Skin of body (tissue), 3 donors: ENCODE measurements at places on chromosomes 6 and 20. TPM values are rescaled to one million over a fixed set of nuclear protein-coding genes. Genes with fewer than 3 reads are reported as not detected.
A peak's percentile ranks its signal among the peaks of the same experiment; 100 is the strongest.

Gene NNAT
- 22.0 TPM for total RNA-seq

Gene MLN
- not detected for total RNA-seq

Gene HLA-DRA
- total RNA-seq: 92.8 TPM

Gene CD109
- 55.0 TPM for total RNA-seq

Gene C20orf202
- total RNA-seq: 0.69 TPM

Gene ULBP3
- 3.9 TPM for total RNA-seq

Gene SAPCD1
- 3.9 TPM for total RNA-seq

Gene MYCT1
- 16.3 TPM for total RNA-seq

Gene HSP90AB1
- 326 TPM for total RNA-seq

Gene CFAP61
- total RNA-seq: 0.20 TPM

GRCh38 chr6:17202526-17202925 lies 78.6 kb upstream of the RBM24 start:
- DNase-seq: peak; percentile 37

GRCh38 chr6:119126826-119127225 lies 48.4 kb upstream of the FAM184A start:
- no peak for DNase-seq

DNA sequence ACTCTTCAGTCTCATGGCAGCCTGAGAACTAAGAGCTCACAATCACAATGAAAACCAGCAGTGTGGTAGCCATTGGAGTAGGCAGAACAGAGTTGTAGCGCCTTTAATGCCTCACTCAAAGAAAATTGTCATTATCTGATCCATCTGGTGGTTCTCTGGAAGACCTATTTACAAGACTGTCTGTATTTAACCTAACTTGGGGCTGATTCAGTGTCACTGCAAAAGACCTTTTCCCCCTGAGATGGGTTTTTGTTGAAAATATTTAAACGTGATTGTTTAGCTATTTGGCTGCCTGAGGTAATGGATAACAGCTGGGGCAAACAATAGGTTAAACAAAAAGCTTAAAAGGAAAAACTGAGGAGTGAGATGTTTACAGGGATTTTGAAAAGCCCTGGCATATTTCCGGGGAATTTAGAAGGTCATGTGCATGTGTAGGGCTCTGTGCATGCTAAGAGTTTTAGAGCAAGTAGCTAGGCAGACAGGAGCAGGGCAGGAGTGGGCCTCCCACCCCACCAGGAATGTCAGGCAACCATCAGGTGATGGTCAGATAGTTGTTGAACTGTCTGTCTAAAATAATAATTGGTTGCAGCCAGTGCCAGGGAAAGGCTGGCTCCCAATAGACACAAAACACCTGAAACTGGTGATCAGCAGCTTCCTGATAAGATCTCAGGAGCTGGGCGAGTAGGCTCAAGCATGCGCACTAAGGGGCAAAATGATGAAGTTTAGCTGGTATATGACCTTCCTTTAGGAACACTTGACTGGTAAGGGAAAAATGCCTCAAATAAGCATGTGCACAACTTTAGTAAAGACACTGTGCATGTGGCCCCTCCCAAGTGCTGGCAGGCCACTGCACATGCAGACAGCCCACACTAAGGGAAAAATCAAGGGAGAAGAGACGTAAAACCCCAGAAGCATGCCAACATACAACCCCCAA lies 70.8 kb upstream of the AKIRIN2 start:
- DNase-seq: no peak

DNA sequence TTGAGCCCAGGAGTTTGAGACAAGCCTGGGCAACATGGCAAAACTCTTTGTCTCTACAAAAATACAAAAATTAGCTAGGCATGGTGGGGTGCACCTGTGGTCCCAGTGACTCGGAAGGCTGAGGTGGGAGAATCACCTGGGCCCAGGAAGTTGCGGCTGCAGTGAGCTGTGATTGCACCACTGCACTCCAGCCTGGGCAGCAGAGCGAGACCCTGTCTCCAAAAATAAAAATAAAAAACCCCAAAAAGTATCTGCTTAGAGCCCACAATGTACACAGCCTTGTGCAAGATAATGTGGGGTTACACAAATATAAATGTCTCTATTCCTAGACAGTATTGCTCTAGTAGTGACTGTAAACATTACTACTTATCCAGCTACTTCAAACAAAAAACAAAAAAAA lies 5.9 kb downstream of the ESF1 start:
- no peak for DNase-seq

DNA sequence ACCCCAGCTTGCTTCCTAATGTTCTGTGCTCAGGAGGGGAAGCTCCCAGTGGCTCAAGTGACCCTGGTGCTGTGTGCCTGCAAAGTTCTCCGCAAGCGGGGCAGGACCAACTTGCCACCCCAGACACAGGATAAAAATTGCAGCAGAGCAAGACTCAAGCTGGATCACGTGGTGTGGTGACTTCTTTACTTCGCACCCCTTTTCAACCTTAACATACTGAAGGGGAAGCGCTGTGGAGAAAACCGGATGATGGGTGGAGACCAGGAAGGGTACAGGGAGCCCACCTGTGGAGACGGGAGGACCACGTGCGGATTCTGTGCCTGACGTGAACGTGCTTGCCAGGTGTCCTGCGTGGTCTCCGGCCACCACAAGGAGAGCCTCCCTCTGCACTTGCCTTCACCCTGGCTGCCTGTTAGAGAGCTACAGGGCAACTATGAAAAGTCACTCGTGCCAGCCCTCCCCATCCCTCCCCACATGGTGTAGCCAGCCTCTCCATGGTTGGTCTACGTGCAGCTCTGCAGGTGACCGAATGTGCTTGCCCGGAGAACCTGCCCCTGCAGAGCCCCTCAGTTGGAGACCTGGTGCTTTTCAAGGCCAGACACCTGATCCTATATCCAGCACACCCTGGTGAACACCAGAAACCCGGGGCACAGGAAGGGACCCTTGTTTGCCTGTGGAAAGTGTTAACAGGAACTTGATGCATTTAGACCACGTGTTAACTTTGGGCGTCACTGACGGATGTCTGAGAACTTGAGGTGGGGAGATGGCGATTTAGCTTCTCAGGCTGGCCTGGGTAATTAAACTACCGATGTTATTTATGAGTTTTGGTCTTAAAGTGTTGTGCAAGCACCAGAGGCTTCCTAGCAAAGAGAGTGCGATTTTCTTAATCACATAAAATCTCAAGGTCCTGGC lies 23.9 kb upstream of the DACT2 start:
- DNase-seq: no peak

GRCh38 chr20:59170406-59171349 lies 7.1 kb downstream of the ZNF831 start:
- DNase-seq: no peak

DNA sequence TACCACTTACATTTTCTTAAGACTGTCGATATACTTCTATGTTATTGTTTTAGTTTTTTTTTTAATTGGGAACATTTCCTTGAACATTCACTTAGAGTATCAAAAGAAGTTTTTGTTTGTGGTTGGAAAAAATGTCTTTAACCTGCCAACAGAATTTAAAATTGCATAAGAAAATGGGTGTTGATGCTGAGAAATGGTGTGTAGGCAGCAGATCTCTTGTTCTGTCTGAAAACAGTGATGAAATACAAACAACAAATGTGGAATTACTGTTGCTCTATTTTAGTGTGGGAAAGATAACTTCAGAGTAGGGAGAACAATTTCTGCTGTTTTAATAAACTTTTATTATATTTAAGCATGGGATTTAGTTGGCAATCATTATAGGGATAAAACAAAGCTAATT lies 293.5 kb downstream of the CDKAL1 start:
- DNase-seq: no peak

- no peak for DNase-seq
Observed at GRCh38 chr20:31670371-31671228, 32.9 kb downstream of the COX4I2 start.

- no peak for DNase-seq
Observed at GRCh38 chr6:38824243-38824894, 109.3 kb downstream of the DNAH8 start.

DNA sequence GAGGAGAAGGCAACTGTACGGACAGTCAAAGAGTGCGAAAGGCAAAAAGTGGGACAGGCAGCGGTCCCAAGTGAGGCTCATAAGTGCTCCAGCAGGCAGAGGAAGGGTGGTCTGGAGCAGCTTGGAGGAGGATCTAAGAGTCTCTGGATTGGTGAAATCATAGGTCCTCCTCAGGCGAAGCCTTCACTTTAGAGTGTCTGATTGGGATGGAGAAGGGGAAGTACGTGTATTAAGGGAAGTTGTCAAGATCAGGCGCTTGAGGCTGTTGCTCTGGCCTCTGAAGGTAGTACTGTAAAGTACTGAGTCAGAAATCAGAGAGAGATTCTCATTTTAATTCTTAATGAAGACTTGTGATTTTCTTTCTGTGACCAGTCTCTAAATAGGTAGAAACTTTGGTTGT lies 185.6 kb downstream of the KIF16B start:
- no peak for DNase-seq

DNA sequence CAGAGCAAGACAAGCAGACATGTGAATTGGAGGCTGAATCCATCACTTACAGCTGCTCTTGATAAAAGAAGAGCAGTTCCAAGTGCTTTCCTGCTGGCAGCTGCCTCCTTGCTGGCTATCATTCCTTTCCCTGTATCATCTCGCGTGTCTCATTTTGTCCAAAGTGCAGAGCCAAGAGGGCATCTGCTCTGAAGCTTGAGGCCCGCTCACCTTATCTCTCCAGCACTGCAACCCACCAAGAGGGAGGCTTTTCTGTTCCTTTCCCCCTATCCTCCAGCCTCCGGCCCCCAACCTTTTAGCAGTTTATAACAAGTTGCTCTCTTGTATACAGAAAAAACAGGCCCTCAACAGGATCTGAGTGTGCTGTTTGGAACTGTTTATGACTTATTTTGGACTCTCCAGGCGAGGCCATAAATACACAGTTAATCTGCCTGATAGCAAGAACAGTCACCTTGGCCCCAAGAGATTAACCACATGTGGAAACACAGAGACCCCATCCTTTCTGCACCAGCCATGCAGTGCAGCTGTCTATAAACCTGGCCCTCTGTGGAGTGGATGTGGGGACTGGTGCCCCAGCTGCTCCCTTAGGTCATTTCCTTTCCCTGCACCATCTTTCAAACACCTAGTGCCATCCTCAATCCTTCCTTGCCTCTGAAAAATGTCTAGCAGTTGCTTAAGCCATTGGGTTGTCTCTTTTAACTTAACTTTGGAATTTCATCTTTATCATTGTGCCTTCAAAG lies 172.5 kb upstream of the FERMT1 start:
- DNase-seq: peak; percentile 24

DNA sequence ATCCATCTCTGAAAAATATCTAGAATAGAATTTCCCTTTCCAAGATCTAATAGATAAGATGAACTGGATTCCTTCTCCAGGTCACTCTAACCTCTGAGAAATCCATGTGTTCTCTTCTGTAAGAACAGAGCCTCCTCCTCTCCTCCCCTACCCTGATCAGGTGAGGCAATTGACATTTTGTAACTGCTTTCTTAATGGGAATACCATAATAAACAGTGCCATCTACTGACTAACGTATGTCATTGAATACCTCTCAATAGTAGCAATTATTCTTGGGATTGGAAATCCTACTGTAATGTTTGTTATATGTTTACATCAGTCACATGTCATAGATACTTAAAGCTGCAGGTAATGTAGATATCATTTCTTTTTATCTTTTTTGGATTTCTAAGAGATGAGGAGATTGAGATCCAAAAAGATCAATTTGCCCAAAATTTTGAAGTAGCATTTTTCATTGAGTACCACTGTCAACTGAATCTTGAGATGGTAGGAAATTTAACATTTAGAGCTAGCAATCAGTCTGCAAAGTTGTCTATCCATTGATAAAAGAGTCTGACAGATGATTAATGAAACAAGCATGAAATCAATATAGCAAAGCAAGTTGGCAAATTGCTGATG lies 365.8 kb upstream of the HSF2 start:
- peak; percentile 73 for DNase-seq

DNA sequence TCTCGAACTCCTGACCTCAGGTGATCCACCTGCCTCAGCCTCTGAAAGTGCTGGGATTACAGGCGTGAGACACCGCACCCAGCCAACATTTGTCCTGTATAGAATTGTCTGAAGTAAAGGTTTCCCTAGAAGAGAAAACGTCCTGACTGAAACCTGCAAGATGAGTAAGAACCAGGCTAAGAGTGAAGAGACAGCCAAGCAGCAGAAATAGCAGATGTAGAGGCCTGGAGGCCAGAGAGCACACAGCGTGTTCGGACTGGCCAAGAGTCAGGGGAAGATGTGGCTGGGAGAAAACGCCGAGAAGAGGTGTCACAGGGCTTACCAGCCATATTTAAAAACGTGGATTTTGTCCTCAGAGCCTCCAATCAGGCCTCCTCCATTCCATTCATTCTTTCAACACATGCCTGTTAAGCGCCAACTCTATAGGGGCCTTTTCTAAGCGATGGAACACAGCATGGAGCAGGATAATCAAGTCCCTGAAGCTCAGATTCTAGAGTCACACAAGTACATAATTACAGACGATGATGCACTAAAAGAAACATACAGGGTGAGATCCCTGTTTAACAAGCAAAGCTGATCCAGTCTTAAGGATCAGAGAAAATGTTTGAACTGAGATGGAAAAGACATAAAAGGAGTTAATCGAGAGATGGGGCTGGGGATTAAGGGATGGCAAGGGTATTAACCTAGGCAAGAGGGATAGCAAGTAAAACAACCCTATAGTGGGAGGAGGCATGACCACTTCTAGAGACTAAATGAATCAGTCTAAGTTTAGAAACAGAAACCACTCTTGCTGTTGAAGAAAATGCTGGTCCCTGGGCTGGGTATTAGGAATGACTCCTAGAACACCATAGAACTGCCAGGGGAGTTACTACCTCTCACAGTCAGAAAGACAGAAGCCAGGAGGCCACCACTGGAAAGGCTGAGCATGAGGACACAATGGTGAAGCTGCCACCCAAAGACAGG lies 4.8 kb downstream of the ZCCHC3 start:
- no peak for DNase-seq

DNA sequence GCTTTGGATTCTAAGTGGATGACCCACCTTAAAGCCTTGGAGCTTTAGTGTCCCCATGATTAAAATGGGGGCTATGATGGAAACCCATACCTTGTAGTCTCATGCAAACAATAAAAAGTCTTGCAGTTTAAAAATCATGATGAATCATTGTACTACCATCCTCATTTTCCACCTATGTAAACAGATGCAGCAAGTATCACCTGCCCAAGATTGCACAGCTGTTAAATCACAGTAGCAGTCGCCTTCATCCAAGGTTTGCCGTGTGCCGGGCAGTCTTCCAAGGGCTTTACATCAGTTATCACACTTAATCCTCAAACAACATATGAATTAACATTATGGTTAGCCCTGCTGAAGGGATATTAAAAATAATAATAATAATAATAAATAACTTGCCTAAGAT lies 210.3 kb downstream of the FOXA2 start:
- no peak for DNase-seq

- DNase-seq: no peak
Observed at GRCh38 chr6:98877250-98877649, 42.9 kb downstream of the POU3F2 start.

DNA sequence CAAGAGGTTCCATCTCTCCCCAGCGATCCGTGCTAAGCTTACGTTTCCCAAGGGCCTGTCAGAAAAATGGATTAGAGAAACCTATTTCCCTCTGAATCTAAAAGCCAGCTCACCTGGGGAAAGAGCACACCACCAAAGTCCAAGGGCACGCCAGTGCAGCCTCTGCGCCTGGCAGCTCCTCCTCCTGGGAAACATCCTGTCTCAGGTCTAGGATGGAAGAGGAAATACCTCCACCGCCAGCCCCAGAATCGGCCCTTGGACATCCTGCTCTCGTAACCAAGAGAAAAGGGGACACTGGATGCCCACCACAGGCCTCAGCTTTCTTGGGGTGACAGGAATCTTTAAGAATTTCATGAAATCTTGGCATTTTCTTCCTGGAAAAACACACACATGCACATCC lies 18.7 kb downstream of the RAMACL start:
- no peak for DNase-seq
